ENCODE measurements at places on chromosomes 12 and 14. TPM values are rescaled to one million over a fixed set of nuclear protein-coding genes. Genes with fewer than 3 reads are reported as not detected.

The C14orf39 gene
- not detected for total RNA-seq

The ACIN1 gene
- total RNA-seq, result 193 TPM

The CCDC88C gene
- total RNA-seq, result 29.8 TPM

The DTX1 gene
- total RNA-seq, result not detected

The LRRK2 gene
- 0.11 TPM for total RNA-seq

The KRT76 gene
- not detected for total RNA-seq

The CLEC1B gene
- not detected for total RNA-seq

The TNFRSF1A gene
- 79.4 TPM for total RNA-seq

The SIX6 gene
- not detected for total RNA-seq

The SAMD4A gene
- 60.8 TPM for total RNA-seq

The EMC9 gene
- total RNA-seq, result 31.1 TPM

The MYH6 gene
- total RNA-seq, result not detected

DNA sequence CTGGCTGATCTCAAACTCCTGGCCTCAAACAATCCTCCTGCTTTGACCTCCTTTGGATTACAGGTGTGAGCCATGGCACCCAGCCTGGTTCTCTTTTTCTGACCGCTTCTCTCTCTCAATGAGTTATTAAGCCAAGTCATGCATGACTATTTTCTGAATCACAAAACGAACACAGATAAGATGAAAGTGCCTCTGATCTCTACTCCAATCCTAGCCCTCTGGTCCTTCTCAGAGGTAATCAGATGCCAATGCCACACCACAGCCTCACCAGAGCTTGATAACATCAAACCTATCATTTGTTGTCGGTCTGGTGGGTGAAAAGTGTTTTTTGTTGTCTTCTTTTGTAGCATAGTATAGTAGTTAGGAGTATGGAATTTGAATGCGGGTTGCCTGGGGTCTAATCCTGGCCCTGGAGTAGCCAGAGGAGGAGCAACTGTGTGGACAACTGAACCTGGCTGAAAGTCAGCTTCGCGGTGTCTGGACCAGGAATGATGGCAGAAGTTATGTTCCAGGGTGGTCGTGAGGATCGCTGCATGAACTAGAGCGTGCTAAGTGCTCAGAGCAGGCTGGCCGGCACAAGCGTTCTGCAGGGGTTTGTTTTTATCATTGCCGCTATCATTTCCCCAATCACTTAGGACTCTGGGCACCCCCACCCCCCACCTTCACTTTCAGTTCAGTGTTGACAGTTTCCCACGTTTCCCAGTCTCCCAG is 77.9 kb downstream of the SPRING1 start:
- H3K4me1 ChIP-seq, result peaks cover 41% of the 10 kb centered on the region
- H3K36me3 ChIP-seq, result no peaks in the 10 kb centered on the region
- H3K27ac ChIP-seq, result peak overlapping the region; percentile 75
- peak; percentile 12 for DNase-seq

GRCh38 chr12:107730618-107731341 is 30.2 kb downstream of the PRDM4 start:
- no peak for DNase-seq
- no peaks in the 10 kb centered on the region for H3K4me1 ChIP-seq
- no peaks in the 10 kb centered on the region for H3K36me3 ChIP-seq
- H3K27ac ChIP-seq, result no peak overlapping the region

GRCh38 chr14:99884834-99885648 is 91.8 kb downstream of the EML1 start:
- peak; percentile 64 for DNase-seq
- H3K27me3 ChIP-seq, result no peaks in the 10 kb centered on the region
- H3K27ac ChIP-seq, result no peak overlapping the region
- no peaks in the 10 kb centered on the region for H3K36me3 ChIP-seq
- H3K4me1 ChIP-seq, result no peaks in the 10 kb centered on the region
- H3K4me3 ChIP-seq, result no peak overlapping the region

GRCh38 chr12:53747095-53747494 is 4.7 kb downstream of the CISTR start:
- H3K27ac ChIP-seq, result no peak overlapping the region
- H3K4me1 ChIP-seq, result no peaks in the 10 kb centered on the region
- no peak for DNase-seq
- no peak overlapping the region for H3K4me3 ChIP-seq
- no peaks in the 10 kb centered on the region for H3K27me3 ChIP-seq

- H3K4me3 ChIP-seq, result no peak overlapping the region
- no peaks in the 10 kb centered on the region for H3K27me3 ChIP-seq
- H3K36me3 ChIP-seq, result no peaks in the 10 kb centered on the region
- H3K4me1 ChIP-seq, result peaks cover 27% of the 10 kb centered on the region
- DNase-seq, result peak; percentile 72
- H3K27ac ChIP-seq, result peak overlapping the region; percentile 89
Observed at GRCh38 chr14:51564986-51565604, 86.6 kb upstream of the FRMD6 start.

- H3K4me3 ChIP-seq, result no peak overlapping the region
- H3K36me3 ChIP-seq, result no peaks in the 10 kb centered on the region
- H3K27ac ChIP-seq, result no peak overlapping the region
- DNase-seq, result no peak
Observed at GRCh38 chr14:76250302-76250701, 98.6 kb downstream of the GPATCH2L start.

GRCh38 chr14:74846168-74846567 is 29.8 kb downstream of the PROX2 start:
- H3K4me1 ChIP-seq, result no peaks in the 10 kb centered on the region
- no peak overlapping the region for H3K27ac ChIP-seq
- H3K36me3 ChIP-seq, result no peaks in the 10 kb centered on the region

DNA sequence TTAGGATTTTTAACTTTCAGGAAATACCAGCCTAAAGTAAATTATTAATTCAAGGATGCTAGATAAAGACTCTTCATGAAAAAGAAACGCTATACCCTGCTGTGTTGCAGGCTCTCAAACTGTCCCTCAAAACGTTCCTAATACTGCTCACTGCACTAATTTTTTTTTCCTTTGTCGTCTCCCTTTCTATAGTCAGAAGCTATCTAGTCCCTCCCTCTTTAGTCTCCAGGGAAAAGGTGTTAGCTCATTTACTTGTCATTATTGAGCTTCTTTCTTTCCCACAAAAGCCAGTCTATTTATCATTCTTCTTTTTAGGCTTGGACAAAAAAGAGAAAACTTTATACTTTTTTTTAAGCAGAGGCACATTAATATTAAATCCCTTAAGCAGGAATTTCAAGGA is 30.3 kb upstream of the INSM2 start:
- no peak overlapping the region for H3K4me3 ChIP-seq
- no peak for DNase-seq
- H3K36me3 ChIP-seq, result no peaks in the 10 kb centered on the region
- H3K4me1 ChIP-seq, result peaks cover 21% of the 10 kb centered on the region

DNA sequence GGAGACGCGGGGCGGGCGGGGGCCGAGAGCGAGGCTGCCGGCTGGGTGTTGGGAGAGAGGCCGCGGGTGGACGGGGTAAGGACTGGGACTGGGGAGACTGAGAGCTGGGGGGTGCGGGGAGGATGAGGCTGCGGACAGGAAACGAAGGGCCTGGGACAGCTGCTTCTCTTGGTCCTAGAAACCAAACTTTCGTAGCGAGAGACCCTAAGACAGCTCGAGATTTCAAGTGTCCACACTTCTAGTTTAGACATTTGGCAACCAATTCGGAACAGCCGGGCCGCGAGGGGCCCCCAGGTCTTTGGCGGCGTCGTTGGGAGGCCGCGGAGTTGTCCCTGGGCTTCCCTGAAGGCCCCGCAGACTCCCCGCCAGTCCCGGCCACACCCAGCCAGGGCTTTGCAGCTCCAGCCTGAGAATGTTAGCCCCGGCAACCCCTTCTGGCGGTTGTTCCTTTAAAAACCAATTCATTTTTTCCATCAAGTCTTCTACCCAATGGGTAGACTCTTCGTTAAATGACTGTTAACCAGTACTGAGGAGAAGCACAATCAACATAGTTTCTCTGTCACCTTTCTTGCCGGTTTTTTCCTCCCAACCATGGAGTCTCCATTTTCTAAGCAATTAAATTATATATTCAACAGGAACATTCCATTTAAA is 11.5 kb downstream of the NKX2-1 start:
- H3K27me3 ChIP-seq, result no peaks in the 10 kb centered on the region
- H3K4me3 ChIP-seq, result peak overlapping the region; percentile 29
- peaks cover 13% of the 10 kb centered on the region for H3K4me1 ChIP-seq
- no peaks in the 10 kb centered on the region for H3K36me3 ChIP-seq
- DNase-seq, result no peak
- no peak overlapping the region for H3K27ac ChIP-seq

- no peak overlapping the region for H3K27ac ChIP-seq
- DNase-seq, result no peak
- H3K4me3 ChIP-seq, result no peak overlapping the region
- H3K36me3 ChIP-seq, result no peaks in the 10 kb centered on the region
- H3K27me3 ChIP-seq, result peaks cover 6% of the 10 kb centered on the region
Observed at GRCh38 chr12:116885491-116885890, 4.2 kb upstream of the HRK start.

- H3K4me1 ChIP-seq, result no peaks in the 10 kb centered on the region
- H3K4me3 ChIP-seq, result no peak overlapping the region
- DNase-seq, result no peak
- no peaks in the 10 kb centered on the region for H3K36me3 ChIP-seq
- H3K27me3 ChIP-seq, result no peaks in the 10 kb centered on the region
- H3K27ac ChIP-seq, result no peak overlapping the region
Observed at GRCh38 chr12:131271724-131272123, 318.0 kb downstream of the ADGRD1 start.

DNA sequence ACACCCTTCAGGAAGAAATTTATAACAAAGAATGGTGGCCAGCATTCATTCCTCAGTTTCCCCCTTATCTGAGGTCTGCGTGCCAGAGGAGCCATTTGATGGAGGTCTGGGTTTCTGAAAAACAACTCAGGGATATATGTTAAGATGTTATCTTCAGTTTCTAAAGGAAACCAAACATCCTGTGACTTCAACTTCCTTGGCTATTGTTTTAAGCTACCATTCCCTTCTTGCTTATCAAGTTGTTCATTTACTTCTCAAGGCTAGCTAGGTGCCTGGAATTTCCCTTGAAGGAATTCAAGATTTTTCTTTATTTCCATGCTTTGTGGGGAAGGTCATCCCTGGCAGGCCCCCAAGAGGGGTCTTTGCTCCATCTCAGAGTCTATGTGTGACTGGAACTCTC is 27.1 kb upstream of the OXA1L start:
- H3K36me3 ChIP-seq, result no peaks in the 10 kb centered on the region
- H3K27me3 ChIP-seq, result no peaks in the 10 kb centered on the region
- H3K27ac ChIP-seq, result no peak overlapping the region
- no peak for DNase-seq

DNA sequence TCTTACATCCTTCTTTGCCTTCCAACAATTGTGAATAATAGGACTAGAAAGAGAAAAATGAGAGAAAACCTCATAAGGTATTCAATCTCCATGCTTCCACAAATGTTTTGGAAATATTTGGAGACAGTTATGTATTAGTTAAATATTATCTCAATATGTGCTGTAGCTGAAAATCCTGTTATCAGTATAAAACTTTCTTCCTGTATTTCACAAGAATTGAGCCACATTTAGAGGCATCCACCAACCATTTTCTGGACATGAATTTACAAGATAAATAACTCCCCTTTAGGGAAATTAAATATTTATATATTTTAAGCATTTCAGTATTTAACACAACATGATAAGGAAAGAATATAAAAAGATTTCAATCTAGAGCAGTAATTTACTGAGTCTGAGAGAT is 200.3 kb downstream of the GPHN start:
- H3K27me3 ChIP-seq, result no peaks in the 10 kb centered on the region
- H3K36me3 ChIP-seq, result no peaks in the 10 kb centered on the region

- no peaks in the 10 kb centered on the region for H3K36me3 ChIP-seq
- no peaks in the 10 kb centered on the region for H3K27me3 ChIP-seq
- no peaks in the 10 kb centered on the region for H3K4me1 ChIP-seq
- no peak overlapping the region for H3K27ac ChIP-seq
- H3K4me3 ChIP-seq, result no peak overlapping the region
- DNase-seq, result no peak
Observed at GRCh38 chr14:45742187-45742586, 489.2 kb upstream of the MIS18BP1 start.

DNA sequence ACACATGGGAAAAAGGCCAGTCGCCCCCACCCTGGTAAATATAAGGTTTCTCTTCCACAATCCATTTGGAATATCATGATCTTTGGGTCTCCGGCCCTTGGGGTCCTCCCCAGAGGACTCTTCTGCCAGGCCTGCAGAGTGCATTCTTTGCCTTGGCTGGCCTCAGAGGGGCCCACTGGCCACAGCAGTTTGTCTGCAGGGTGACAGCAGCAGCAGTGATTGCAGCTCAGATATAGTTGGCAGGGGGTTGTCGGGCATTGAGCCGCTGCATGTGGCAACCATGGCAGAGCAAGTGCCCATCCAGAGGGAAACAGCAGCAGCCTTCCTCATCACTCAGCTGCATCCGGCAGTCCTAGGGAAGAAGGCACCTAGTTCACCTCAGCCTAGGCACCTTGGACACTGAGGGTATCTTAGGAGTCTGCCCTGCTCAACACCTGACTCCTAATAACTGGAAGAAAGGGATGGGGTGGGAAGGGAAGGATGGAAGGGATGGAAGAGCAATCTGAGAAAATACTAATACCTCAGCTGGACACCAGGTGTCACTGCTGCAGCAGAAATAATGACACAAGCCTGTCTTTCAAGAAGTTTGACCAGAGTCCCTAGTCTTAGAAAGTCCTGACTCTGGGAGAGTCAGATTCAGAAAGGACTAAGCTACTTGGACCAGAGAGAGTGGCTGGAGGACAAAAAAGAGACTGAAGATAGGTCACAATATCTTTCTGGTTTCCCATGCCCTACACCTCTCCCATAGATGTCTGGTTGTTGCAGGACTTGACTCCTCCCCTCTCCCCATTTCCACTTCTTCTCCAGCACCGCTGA is 8.9 kb downstream of the AJUBA start:
- peaks cover 49% of the 10 kb centered on the region for H3K4me1 ChIP-seq
- H3K27me3 ChIP-seq, result no peaks in the 10 kb centered on the region
- no peak overlapping the region for H3K4me3 ChIP-seq
- peaks cover 9% of the 10 kb centered on the region for H3K36me3 ChIP-seq

DNA sequence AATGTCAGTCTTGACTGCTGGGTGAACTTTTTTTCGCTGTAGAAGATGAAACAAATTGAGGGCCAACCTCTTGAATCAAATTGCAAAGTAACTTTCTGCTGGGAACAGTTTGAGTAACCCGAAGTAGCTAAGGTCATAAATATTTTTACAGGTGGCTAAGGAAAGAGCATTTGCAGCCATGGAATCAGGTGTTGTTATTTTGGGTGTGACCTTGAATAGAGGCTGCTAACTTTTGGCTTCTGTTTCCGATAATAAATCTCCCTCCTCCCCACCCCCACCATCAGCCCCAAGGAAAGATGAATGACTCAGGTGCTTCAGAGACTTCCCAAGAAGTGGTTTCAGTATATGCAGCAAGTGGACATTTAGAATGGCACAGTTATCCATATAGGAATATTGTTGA is 571.7 kb downstream of the DIO2 start:
- no peaks in the 10 kb centered on the region for H3K27me3 ChIP-seq
- H3K4me1 ChIP-seq, result no peaks in the 10 kb centered on the region
- H3K27ac ChIP-seq, result peak overlapping the region; percentile 53
- no peak overlapping the region for H3K4me3 ChIP-seq
- no peaks in the 10 kb centered on the region for H3K36me3 ChIP-seq

Data from Caco-2 (cell line).